ENCODE measurements at places on chromosomes 7 and 10. TPM values are rescaled to one million over a fixed set of nuclear protein-coding genes. Genes with fewer than 3 reads are reported as not detected.

Gene SSC4D
- 0.33 TPM for total RNA-seq

Gene PRLHR
- not detected for total RNA-seq

Gene PVRIG
- not detected for total RNA-seq

Gene RAB19
- not detected for total RNA-seq

Gene XRCC2
- total RNA-seq, result under 0.01 TPM

Gene SLC29A4
- total RNA-seq, result 6.4 TPM

Gene CLDN15
- 3.1 TPM for total RNA-seq

Gene STEAP4
- total RNA-seq, result 0.99 TPM

Gene PTN
- 13.9 TPM for total RNA-seq

Gene SKAP2
- total RNA-seq, result 16.7 TPM

Gene CHN2
- total RNA-seq, result 0.33 TPM

Gene ATOH7
- total RNA-seq, result not detected

Gene TMEM130
- 0.26 TPM for total RNA-seq

Gene CALCR
- not detected for total RNA-seq

Gene CALHM3
- total RNA-seq, result not detected

Gene ARHGEF35
- total RNA-seq, result 0.51 TPM

Gene NKX1-2
- total RNA-seq, result not detected

Gene MDFIC
- 67.4 TPM for total RNA-seq

Gene CCZ1B
- total RNA-seq, result 44.4 TPM

Gene BET1
- 40.3 TPM for total RNA-seq

Gene TRIM50
- not detected for total RNA-seq

Gene CPVL
- total RNA-seq, result 0.51 TPM

Gene RTKN2
- total RNA-seq, result 0.51 TPM

Gene SEMA3A
- 60.8 TPM for total RNA-seq

Gene PRPS1L1
- total RNA-seq, result not detected

Gene LRRD1
- 0.17 TPM for total RNA-seq

Gene MGAM2
- total RNA-seq, result not detected

Gene ADRA2A
- total RNA-seq, result under 0.01 TPM

Gene COL13A1
- total RNA-seq, result 6.4 TPM

Gene ANK3
- 0.50 TPM for total RNA-seq

Gene SGCE
- total RNA-seq, result 93.2 TPM

Gene CALML3
- not detected for total RNA-seq

All from fibroblast of lung (primary cell).